Stomach (tissue), 19 donors: ENCODE measurements at places on chromosomes 5 and 9. TPM values are rescaled to one million over a fixed set of nuclear protein-coding genes. Genes with fewer than 3 reads are reported as not detected.

GRCh38 chr5:101326766-101327165 lies 423.7 kb upstream of the ST8SIA4 start:
- no peak overlapping the region for H3K4me3 ChIP-seq
- no peak for DNase-seq
- no peaks in the 10 kb centered on the region for H3K4me1 ChIP-seq
- H3K27ac ChIP-seq = no peak overlapping the region

- DNase-seq = peak; percentile 96
- H3K27ac ChIP-seq = peak overlapping the region; percentile 95
- peaks cover 5% of the 10 kb centered on the region for H3K4me1 ChIP-seq
- peak overlapping the region; percentile 65 for H3K4me3 ChIP-seq
- H3K27me3 ChIP-seq = no peaks in the 10 kb centered on the region
Measured at GRCh38 chr5:58460732-58461286, 923 bp upstream of the PLK2 start.

DNA sequence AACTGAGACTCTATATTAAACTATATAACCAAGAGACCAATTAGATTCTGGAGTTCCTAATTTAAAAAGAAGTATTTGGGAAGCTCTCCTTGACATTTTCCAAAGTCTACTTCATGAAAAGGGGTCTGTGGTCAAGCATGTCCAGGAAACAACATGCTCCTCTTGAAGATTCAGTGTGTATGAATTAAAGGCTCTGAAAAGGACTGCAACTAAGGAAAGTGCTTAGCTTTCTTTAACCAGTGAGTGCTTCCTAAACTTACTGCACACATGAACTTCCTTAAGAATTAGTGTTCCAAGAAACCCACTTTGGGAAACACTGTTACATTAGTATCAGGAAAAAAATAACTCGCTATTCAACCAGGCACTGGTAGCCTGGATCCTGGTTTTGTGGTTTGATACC lies 167.6 kb downstream of the MED27 start:
- no peak overlapping the region for H3K27ac ChIP-seq
- no peak overlapping the region for H3K4me3 ChIP-seq
- H3K27me3 ChIP-seq = no peaks in the 10 kb centered on the region
- no peaks in the 10 kb centered on the region for H3K36me3 ChIP-seq
- no peaks in the 10 kb centered on the region for H3K4me1 ChIP-seq

Gene KIF4B
- not detected for polyA plus RNA-seq

- no peak overlapping the region for H3K4me3 ChIP-seq
- H3K4me1 ChIP-seq = peaks cover 6% of the 10 kb centered on the region
- DNase-seq = no peak
- H3K27ac ChIP-seq = no peak overlapping the region
Measured at GRCh38 chr5:77841616-77842015, 65.5 kb upstream of the TBCA start.

DNA sequence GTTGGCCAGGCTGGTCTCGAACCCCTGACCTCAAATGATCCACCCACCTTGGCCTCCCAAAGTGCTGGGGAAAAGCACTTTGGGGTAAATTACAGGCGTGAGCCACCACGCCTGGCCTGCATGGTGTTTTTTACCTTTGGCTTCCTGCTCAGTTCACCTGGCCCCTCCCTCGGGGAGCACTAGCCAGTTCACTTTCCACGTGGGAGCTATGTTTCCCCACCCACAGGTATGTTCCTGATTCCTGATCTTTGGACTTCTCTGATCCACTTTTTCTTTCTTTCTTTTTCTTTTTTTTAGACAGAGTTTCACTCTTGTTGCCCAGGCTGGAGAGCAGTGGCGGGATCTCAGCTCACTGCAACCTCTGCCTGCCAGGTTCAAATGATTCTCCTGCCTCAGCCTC lies 15.8 kb downstream of the DAB2IP start:
- H3K36me3 ChIP-seq = no peaks in the 10 kb centered on the region
- H3K4me3 ChIP-seq = no peak overlapping the region
- H3K27me3 ChIP-seq = no peaks in the 10 kb centered on the region
- H3K4me1 ChIP-seq = peaks cover 44% of the 10 kb centered on the region
- peak overlapping the region; percentile 47 for H3K27ac ChIP-seq
